Spleen (tissue), 13 donors: ENCODE measurements at places on chromosomes 11 and 22.
A peak's percentile ranks its signal among the peaks of the same experiment; 100 is the strongest.

DNA sequence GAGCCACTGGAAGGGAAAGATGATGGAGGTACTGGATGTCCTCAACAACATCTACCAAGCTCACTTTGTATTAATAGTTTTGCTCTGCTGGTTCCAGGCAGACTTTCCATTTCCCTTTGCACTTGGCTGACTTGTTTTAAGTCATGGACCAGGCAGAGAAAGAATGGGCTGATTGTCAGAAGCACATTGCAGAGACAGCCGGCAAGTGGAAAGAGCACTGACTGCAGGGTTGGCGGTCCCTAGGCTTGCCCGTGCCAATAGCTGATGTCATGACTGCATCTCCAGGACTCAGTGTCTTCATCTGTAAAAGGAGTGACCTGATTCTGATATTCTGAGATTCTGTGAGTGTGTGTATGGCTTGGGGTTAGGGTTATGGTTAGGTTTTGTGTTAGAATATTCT, 20.9 kb upstream of the NNMT start:
- no peak overlapping the region for H3K4me3 ChIP-seq
- H3K4me1 ChIP-seq = no peaks in the 10 kb centered on the region
- H3K27me3 ChIP-seq = no peaks in the 10 kb centered on the region
- no peaks in the 10 kb centered on the region for H3K36me3 ChIP-seq
- no peak overlapping the region for H3K27ac ChIP-seq
- DNase-seq = no peak

DNA sequence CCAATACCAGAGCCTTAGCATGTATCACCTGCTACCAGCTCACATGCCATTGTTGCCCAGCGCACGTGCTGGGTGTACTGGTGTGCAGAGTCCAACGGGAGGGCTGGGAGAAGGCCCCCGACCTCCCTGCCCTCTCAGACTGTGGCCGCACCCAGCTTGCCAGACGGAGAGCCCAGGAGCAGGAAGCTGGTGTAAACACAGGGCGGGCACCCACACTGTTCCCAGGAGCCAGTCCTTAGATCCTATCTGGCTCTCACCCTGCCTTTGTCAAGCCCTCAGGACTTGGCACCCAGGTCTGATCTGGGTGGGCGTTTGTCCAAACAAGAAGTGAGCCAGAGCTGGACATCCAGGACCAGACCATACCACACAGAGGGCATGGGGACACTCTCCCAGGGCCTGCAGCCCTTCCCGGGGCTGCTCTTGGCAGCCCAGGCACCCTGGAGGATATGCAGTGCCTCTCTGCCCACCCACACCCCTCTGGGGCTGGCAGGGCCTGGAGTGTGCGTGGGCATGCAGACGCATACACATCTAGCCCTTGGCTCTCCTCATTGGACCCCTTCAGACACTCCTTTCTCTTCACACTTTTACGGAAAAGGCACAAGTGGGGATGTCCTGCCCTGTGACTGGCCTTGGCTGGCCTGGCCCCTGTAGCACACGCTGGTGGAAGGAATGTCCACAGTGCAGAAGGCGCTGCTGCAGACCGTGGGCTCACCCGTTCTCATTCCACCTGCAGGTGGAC, 19.9 kb upstream of the CLDN5 start:
- no peaks in the 10 kb centered on the region for H3K4me1 ChIP-seq
- H3K27ac ChIP-seq = peak overlapping the region; percentile 39
- no peak for DNase-seq
- no peak overlapping the region for H3K4me3 ChIP-seq
- H3K36me3 ChIP-seq = no peaks in the 10 kb centered on the region

DNA sequence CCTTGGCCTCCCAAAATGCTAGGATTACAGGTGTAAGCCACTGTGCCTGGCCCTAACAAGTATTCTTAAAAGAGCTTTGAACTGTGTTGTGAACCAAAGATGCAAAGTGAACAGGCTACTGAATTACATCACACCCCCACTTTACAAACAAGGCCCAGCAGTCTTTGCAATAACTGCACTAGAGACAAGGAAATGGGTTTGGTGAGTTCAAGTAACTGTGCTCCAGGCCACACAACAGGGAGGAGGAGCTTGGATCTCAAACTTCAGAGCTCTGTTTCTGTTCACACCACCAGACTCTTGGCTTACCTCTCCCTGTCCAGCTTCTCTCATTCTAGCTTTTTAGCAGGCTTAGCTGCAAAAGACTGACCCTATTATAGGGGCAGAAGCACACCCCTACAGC, 30.4 kb upstream of the RASL10A start:
- H3K27ac ChIP-seq = no peak overlapping the region
- DNase-seq = no peak
- H3K36me3 ChIP-seq = peaks cover 5% of the 10 kb centered on the region
- no peaks in the 10 kb centered on the region for H3K27me3 ChIP-seq

DNA sequence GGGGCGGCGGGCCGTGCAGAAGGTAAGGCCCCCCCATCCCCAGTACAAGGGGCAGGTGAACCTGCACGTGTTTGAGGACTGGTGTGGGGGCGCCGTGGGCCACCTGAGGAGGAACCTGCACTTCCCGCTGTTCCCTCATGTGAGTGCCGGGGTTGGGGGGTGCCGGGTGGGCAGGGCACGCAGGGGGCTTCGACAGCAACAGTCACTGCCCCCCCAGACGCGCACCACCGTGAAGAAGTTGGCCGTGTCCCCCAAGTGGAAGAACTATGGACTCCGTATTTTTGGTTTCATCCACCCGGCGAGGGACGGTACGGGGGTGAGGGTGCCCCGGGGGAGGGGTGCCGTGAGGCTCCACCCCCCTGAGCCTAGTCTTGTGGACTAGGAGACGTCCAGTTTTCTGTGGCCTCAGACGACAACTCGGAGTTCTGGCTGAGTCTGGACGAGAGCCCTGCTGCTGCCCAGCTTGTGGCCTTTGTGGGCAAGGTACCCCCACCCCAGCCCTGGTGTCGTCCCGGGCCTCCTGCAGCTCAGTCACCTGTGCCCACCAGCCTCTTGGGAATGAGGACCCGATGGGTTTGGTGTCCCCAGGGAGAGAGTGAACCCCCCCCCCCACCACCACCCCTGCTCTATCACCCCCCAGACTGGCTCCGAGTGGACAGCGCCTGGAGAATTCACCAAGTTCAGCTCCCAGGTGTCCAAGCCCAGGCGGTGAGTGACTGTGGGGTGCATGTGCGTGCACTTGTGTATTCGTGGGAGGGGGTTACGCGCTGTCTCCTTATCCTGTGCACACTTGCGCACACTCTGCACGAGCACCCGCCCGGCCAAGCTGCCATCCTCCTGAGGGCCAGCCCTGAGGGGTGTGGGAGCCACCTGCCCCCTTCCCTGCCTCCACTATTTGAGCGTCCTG, 3.8 kb downstream of the B4GALNT4 start:
- H3K4me3 ChIP-seq = no peak overlapping the region
- H3K36me3 ChIP-seq = no peaks in the 10 kb centered on the region
- peaks cover 28% of the 10 kb centered on the region for H3K27me3 ChIP-seq

DNA sequence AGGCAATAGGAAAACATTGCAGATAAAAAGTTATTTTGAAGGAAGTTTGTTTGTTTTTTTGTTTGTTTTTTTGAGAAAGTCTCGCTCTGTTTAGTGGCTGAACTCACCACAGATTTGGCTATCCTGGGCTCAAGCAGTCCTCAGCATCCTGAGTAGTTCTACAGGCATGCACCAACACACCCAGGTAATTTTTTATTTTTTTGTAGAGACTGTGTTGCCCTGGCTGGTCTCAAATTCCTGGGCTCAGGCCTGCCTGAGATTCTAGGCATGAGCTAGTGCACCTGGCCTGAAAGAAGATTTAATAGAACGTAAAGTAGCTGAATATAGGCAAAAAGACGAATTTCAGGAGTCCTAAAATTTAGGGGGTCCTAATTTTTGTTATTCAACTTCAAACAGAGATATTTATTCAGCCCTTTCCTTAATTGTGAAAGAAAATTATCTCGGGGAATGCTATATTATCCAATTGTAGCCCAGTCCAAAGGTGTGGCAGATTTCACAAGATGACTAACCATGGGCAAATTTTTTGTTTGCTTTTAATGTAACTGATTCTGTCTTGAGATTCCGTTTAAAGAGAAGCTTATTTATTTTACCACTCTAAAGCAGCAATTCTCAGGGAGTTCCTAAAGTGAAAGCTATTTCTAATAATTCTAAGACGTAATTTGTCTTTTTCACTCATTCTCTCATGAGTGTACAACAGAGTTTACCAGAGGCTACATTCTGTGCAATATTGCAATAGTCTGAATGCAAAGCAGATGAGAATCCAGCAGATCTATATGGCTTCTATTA, 940 bp downstream of the IL18 start:
- DNase-seq = no peak
- no peaks in the 10 kb centered on the region for H3K36me3 ChIP-seq
- peak overlapping the region; percentile 20 for H3K4me3 ChIP-seq
- H3K4me1 ChIP-seq = peaks cover 4% of the 10 kb centered on the region
- no peaks in the 10 kb centered on the region for H3K27me3 ChIP-seq

DNA sequence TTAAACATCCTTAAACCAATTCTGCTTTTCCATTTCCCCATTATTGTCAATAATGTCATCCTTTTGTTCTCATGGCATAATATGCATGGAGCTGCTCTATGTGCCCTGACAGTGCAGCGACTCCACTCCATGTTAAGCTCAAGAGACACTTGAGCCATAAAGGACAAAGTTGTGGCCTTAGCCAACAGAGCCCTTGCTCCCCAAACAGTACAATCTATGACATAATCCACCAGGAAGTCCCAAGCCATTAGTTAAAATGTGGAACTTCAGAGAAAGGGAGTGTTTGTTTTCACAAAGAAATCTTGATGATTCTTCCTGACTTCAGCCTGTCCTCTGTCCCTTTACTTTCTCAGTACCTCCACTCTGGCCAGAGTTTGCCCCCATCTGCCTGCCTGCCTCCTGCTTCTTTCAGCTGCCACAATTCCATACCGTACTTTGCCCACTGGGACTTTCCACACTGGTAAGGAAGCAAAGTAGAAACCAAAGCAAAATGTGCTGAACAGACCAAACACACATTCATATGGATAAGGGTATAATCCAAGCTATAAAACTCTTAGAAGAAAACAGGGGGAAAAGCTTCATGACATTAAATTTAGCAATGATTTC, 46.3 kb upstream of the ZC3H12C start:
- no peak overlapping the region for H3K27ac ChIP-seq
- H3K36me3 ChIP-seq = no peaks in the 10 kb centered on the region
- DNase-seq = no peak
- H3K4me1 ChIP-seq = no peaks in the 10 kb centered on the region
- H3K27me3 ChIP-seq = no peaks in the 10 kb centered on the region
- no peak overlapping the region for H3K4me3 ChIP-seq

GRCh38 chr11:116224889-116225200, 547.9 kb downstream of the BUD13 start:
- H3K27ac ChIP-seq = no peak overlapping the region
- H3K4me1 ChIP-seq = no peaks in the 10 kb centered on the region
- DNase-seq = no peak
- H3K27me3 ChIP-seq = peaks cover 9% of the 10 kb centered on the region

- H3K27me3 ChIP-seq = no peaks in the 10 kb centered on the region
- no peaks in the 10 kb centered on the region for H3K4me1 ChIP-seq
- H3K4me3 ChIP-seq = no peak overlapping the region
- no peaks in the 10 kb centered on the region for H3K36me3 ChIP-seq
- no peak overlapping the region for H3K27ac ChIP-seq
Observed at GRCh38 chr22:26828311-26828710, 170.9 kb downstream of the MIAT start.

- peak overlapping the region; percentile 3 for H3K4me3 ChIP-seq
- H3K27me3 ChIP-seq = no peaks in the 10 kb centered on the region
- H3K27ac ChIP-seq = no peak overlapping the region
- H3K36me3 ChIP-seq = no peaks in the 10 kb centered on the region
- peak; percentile 93 for DNase-seq
Observed at GRCh38 chr11:64152841-64153691, 12.8 kb downstream of the MACROD1 start.

- H3K27ac ChIP-seq = peak overlapping the region; percentile 91
- DNase-seq = peak; percentile 83
- no peaks in the 10 kb centered on the region for H3K27me3 ChIP-seq
- H3K4me3 ChIP-seq = peak overlapping the region; percentile 93
Observed at GRCh38 chr22:46336119-46337078, 885 bp downstream of the TRMU start.

- no peak overlapping the region for H3K27ac ChIP-seq
- peaks cover 83% of the 10 kb centered on the region for H3K36me3 ChIP-seq
- no peak overlapping the region for H3K4me3 ChIP-seq
- no peaks in the 10 kb centered on the region for H3K27me3 ChIP-seq
- H3K4me1 ChIP-seq = no peaks in the 10 kb centered on the region
Observed at GRCh38 chr22:17890892-17891291, 116.6 kb upstream of the BID start.

DNA sequence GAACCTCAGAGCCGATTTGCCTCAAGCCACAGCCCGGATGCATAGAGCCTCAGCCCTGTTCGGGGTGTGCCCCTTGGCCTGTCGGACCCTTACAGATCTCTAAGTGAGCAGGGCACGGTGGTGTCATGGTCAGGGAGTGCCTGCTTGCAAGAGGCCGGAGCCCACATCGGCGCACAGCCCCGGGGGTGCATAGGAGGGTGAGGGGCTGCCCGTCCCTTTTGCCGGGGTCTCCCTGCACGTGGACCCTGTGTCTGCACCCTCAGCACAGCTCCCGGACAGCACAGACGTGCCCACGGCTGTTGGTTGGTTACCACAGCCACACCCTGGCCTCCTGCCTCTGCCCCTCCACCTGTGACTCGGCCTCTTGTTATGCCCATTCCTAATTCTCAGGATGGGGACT, 6.5 kb downstream of the RAB36 start:
- no peaks in the 10 kb centered on the region for H3K4me1 ChIP-seq
- no peak for DNase-seq
- H3K27me3 ChIP-seq = no peaks in the 10 kb centered on the region
- H3K4me3 ChIP-seq = peak overlapping the region; percentile 56
- H3K36me3 ChIP-seq = no peaks in the 10 kb centered on the region
